Mammary microvascular endothelial cell (primary cell): ENCODE measurements at places on chromosomes 16 and 17. TPM values are rescaled to one million over a fixed set of nuclear protein-coding genes. Genes with fewer than 3 reads are reported as not detected.

The ST6GALNAC1 gene
- total RNA-seq: not detected in 2 replicates

The SLC5A11 gene
- total RNA-seq: not detected in 2 replicates

The KRT24 gene
- not detected in 2 replicates for total RNA-seq

The MYOCD gene
- total RNA-seq: not detected in 2 replicates

The DHRS7C gene
- not detected in 2 replicates for total RNA-seq

The MYO1C gene
- total RNA-seq: 211 and 226 TPM in 2 replicates

The ABCC12 gene
- total RNA-seq: not detected in 2 replicates

The DECR2 gene
- 27.5 and 30.7 TPM in 2 replicates for total RNA-seq

The DPEP3 gene
- total RNA-seq: not detected in 2 replicates

The LRRC37A2 gene
- 2.3 and 3.2 TPM in 2 replicates for total RNA-seq

The GRAP gene
- 47.5 and 52.1 TPM in 2 replicates for total RNA-seq

The AATK gene
- total RNA-seq: 2.1 and 2.3 TPM in 2 replicates

The CLEC10A gene
- total RNA-seq: not detected in 2 replicates

The TEKT1 gene
- total RNA-seq: not detected in 2 replicates

The CRHR1 gene
- not detected in 2 replicates for total RNA-seq

The TMEM170A gene
- 14.3 and 17.0 TPM in 2 replicates for total RNA-seq

The LGALS9 gene
- total RNA-seq: 159 and 230 TPM in 2 replicates

The ZFPM1 gene
- 0.93 and 1.3 TPM in 2 replicates for total RNA-seq

The STARD3 gene
- 25.6 and 34.7 TPM in 2 replicates for total RNA-seq

The CTRL gene
- 0.84 and 0.87 TPM in 2 replicates for total RNA-seq

The MYH11 gene
- total RNA-seq: under 0.01 and 0.07 TPM in 2 replicates

The TTYH2 gene
- 0.20 and 0.25 TPM in 2 replicates for total RNA-seq

The CYGB gene
- 24.6 and 27.5 TPM in 2 replicates for total RNA-seq

The KRTAP4-6 gene
- total RNA-seq: not detected in 2 replicates

The SLC46A1 gene
- 4.1 and 4.2 TPM in 2 replicates for total RNA-seq

The RHBDL1 gene
- 0.07 and 0.69 TPM in 2 replicates for total RNA-seq
